ENCODE measurements at places on chromosomes 1 and 21.

DNA sequence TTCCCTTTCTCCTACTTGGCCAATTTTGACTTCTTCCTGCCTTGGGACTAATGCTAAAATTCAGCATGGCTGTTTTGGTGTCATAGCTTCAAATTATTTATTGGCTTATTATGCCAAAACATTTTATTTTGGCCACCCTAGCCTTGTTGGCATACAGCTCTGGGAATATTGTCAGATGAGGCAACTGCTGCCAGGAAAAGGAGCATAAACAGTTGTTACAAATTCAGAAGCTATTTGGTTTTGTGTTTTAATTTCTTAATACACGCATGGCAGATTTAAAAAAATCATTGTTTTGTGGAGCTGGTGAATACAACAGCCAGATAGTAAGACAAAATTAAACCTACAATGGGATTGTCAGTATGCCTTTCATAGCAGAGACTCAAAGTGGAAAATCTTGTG is 66.8 kb upstream of the BCL10 start:
- DNase-seq, result no peak

DNA sequence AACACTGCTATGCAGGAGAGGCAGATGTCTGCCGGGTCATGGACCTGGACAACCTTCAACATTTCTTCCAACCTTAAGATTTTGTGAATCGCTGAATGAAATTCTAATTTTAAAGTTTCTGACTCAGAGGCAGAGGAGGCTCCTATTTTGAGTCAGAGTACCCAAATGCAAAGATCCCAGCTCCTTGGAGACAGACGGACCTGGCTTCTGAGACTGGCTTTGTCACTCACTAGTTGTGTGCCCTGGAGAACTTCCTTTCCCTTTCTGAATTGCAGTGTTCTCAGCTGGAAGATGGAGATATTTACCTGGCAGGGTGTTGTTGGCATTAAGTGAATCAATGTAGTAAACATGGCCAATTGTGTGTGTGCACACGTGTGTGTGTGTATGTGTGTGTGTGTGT is 51.9 kb downstream of the IER5 start:
- DNase-seq, result no peak

DNA sequence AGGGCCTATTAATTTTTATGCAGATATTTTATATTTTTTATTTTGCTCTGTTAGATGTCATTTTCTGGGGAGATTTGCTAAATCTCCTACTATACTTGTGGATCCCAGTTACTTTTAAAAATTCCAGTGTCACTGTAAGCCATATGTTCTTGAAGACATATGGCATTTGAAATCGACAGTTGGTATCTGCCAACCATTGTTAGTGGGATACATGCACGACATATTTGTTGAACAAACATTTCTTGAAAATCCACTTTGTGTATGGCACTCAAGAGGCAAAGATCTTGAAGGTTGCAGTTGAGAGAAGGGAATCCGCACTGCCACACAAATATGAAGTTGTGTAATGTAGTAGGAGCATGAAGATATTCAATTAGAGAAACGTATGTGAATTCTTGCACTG is 287.7 kb downstream of the HHAT start:
- DNase-seq, result no peak

DNA sequence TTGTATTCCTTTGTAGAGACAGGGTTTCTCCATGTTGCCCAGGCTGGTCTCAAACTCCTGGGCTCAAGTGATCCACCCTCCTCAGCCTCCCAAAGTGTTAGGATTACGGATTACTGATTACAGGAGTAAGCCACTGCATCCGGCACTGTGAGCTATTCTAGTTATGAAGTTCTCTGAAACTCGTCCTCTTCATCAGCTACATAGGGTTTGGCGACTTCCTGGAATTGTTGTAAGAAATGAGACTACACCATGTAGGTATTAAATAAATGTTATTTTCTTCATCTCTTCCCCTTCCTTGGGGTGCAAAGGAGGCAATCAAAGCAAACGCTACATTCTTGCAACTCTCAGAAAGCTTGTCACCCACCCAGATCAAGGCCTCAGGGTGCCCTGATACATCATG is 131.2 kb upstream of the TIAM1 start:
- DNase-seq, result no peak

- DNase-seq, result no peak
These were observed 40.5 kb downstream of the CHD1L start for GRCh38 chr1:147283011-147283410.

All from smooth muscle cell of the brain vasculature (primary cell).